MG63 (cell line): ENCODE measurements at places on chromosomes 3 and 15. TPM values are rescaled to one million over a fixed set of nuclear protein-coding genes. Genes with fewer than 3 reads are reported as not detected.

WDR72 gene
- total RNA-seq = not detected in 2 replicates

ECT2 gene
- total RNA-seq = 49.2 and 84.5 TPM in 2 replicates

GOLGA6L4 gene
- 2.2 TPM in 1 of 2 replicates, not detected in the other for total RNA-seq

PPARG gene
- total RNA-seq = 7.2 and 12.6 TPM in 2 replicates

FBXO22 gene
- total RNA-seq = 51.6 and 74.1 TPM in 2 replicates

NRROS gene
- not detected in 2 replicates for total RNA-seq

FBN1 gene
- 174 and 179 TPM in 2 replicates for total RNA-seq

GCNT3 gene
- not detected in 2 replicates for total RNA-seq

ICE2 gene
- 14.5 and 26.2 TPM in 2 replicates for total RNA-seq

IQGAP1 gene
- total RNA-seq = 52.8 and 81.8 TPM in 2 replicates

ADCY5 gene
- not detected in 2 replicates for total RNA-seq

COL7A1 gene
- total RNA-seq = 1.3 and 12.2 TPM in 2 replicates

STX19 gene
- total RNA-seq = not detected in 2 replicates
